ENCODE measurements at places on chromosomes 11 and 22. TPM values are rescaled to one million over a fixed set of nuclear protein-coding genes. Genes with fewer than 3 reads are reported as not detected.

Gene UBQLNL
- not detected for total RNA-seq

Gene SAA4
- not detected for total RNA-seq

Gene GAL3ST1
- 5.1 TPM for total RNA-seq

Gene FLRT1
- 0.31 TPM for total RNA-seq

Gene RIMBP3C
- 0.22 TPM for total RNA-seq

Gene PKNOX2
- 1.3 TPM for total RNA-seq

All from H9 (cell line).